Effector memory CD8-positive, alpha-beta T cell (primary cell): ENCODE measurements at places on chromosomes 2 and 18.

GRCh38 chr2:148814143-148814859, 60.7 kb upstream of the KIF5C start:
- H3K4me3 ChIP-seq, result peak overlapping the region; percentile 57
- DNase-seq, result no peak
- H3K4me1 ChIP-seq, result peaks cover 10% of the 10 kb centered on the region
- peaks cover 33% of the 10 kb centered on the region for H3K27me3 ChIP-seq

GRCh38 chr2:54254180-54254579, 1.8 kb downstream of the TSPYL6 start:
- no peaks in the 10 kb centered on the region for H3K27me3 ChIP-seq
- H3K36me3 ChIP-seq, result no peaks in the 10 kb centered on the region

DNA sequence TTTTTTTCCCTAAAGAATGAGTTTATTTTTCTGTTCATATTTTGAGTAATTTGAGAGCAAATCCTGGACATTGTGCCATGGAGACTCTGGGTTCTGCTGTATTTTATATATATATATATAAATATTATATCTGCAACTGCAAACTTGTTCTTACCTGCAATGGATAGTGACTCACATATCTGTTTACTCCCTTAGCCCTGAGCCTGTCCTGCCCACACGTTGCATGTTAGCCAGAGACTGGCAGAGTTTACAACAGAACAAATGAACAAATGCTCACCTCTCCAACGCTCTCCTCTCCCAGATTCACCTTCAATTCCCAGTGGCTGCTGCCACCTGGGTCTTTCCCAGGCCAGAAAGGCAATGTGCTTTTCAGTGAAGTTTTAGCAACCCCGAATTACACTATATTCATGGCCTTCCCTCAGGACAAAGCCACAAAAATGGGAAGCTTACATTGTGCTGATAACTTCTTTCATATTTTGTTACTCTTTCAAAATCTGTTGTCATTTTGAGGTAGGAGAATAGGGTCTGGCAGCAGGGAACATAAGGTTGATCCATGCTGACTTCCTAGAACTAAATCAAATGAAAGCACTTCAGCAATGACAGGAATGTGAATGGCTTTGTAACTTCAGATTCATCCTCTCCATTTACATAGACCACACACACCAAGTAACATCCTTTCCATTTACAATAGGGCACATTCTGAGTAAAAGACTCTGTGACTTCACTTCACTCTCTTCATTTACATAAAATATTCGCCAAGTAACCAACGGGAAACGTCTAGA, 105.4 kb upstream of the FAM110C start:
- no peak overlapping the region for H3K4me3 ChIP-seq
- H3K4me1 ChIP-seq, result no peaks in the 10 kb centered on the region
- H3K27me3 ChIP-seq, result peaks cover 31% of the 10 kb centered on the region
- H3K27ac ChIP-seq, result no peak overlapping the region

GRCh38 chr2:188425266-188425665, 133.6 kb downstream of the GULP1 start:
- H3K4me1 ChIP-seq, result no peaks in the 10 kb centered on the region
- H3K27me3 ChIP-seq, result no peaks in the 10 kb centered on the region

DNA sequence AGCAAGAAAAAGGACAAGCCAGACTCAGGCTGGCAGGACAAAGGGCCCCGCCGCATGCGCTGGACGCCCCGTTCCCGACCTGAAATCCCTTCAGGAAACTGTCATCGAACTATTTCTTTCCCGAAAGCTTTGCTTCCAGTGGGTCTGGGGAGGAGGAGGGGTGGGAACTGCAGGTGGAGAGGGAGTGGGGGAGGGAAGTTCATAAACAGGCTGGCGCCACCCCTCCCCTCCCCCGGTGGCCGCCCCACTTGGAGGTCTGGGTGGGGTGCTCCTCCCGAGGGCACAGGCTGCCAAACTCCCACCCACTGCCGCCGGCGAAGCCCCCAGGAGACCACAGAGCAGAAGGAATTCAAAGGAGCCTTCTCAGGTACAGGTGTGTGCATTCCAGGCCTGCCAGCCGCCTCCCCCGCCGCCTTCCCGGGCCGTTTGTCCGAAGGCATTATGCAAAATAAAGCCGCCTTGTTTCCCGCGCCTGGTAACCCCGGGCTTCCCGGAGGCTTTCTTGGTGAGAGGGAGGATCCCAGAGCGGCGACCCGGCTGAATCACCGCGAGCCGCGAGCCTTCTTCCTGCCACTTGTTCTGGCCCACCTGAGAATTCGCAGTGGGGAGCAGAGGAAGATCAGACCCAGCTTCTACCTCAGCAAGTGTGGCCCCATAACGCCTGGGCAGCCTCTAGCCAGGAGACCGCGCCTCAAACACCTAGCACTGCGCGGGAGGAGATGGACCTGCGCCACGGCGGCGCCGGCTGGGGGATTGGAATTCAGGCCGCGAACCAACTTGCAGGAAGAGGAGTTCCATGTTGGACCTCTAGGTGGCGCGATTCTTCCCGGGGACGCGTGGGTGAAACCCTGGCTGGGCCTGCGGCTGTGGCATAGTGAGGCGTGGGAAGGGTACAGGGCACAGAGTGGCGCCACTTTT, 101.9 kb downstream of the FOXI3 start:
- no peaks in the 10 kb centered on the region for H3K36me3 ChIP-seq
- DNase-seq, result peak; percentile 57
- peaks cover 3% of the 10 kb centered on the region for H3K4me1 ChIP-seq
- H3K27me3 ChIP-seq, result peaks cover 38% of the 10 kb centered on the region
- peak overlapping the region; percentile 79 for H3K4me3 ChIP-seq

DNA sequence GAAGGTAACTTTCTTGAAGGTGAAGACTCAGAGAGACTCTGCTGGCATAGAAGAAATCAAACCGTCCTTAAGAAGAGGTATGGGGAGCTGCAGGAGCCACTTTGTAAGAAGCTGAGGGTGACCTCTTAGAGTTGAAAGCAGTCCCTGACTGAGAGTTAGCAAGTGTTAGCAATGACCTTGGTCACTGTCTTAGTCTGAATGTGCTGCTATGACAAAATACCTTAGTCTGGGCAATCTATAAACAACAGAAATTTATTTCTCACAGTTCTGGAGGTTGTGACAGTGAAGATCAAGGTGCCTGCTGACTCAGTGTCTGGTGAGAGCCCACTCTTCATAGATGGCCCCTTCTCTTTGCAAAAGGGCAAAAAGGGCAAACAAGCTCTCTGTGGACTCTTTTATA, 35.7 kb upstream of the ACTR3 start:
- no peaks in the 10 kb centered on the region for H3K36me3 ChIP-seq
- DNase-seq, result no peak
- H3K27me3 ChIP-seq, result no peaks in the 10 kb centered on the region
- no peak overlapping the region for H3K27ac ChIP-seq

- H3K36me3 ChIP-seq, result no peaks in the 10 kb centered on the region
- DNase-seq, result no peak
- H3K27me3 ChIP-seq, result no peaks in the 10 kb centered on the region
Observed at GRCh38 chr2:162746310-162746709, 92.3 kb downstream of the KCNH7 start.

GRCh38 chr2:81853341-81853740, 1548.8 kb upstream of the LRRTM1 start:
- DNase-seq, result no peak
- H3K27me3 ChIP-seq, result no peaks in the 10 kb centered on the region
- no peak overlapping the region for H3K4me3 ChIP-seq
- H3K36me3 ChIP-seq, result no peaks in the 10 kb centered on the region
- no peak overlapping the region for H3K27ac ChIP-seq

GRCh38 chr2:21431078-21431477, 307.3 kb downstream of the TDRD15 start:
- no peaks in the 10 kb centered on the region for H3K36me3 ChIP-seq
- H3K4me1 ChIP-seq, result no peaks in the 10 kb centered on the region
- no peak for DNase-seq
- no peaks in the 10 kb centered on the region for H3K27me3 ChIP-seq

DNA sequence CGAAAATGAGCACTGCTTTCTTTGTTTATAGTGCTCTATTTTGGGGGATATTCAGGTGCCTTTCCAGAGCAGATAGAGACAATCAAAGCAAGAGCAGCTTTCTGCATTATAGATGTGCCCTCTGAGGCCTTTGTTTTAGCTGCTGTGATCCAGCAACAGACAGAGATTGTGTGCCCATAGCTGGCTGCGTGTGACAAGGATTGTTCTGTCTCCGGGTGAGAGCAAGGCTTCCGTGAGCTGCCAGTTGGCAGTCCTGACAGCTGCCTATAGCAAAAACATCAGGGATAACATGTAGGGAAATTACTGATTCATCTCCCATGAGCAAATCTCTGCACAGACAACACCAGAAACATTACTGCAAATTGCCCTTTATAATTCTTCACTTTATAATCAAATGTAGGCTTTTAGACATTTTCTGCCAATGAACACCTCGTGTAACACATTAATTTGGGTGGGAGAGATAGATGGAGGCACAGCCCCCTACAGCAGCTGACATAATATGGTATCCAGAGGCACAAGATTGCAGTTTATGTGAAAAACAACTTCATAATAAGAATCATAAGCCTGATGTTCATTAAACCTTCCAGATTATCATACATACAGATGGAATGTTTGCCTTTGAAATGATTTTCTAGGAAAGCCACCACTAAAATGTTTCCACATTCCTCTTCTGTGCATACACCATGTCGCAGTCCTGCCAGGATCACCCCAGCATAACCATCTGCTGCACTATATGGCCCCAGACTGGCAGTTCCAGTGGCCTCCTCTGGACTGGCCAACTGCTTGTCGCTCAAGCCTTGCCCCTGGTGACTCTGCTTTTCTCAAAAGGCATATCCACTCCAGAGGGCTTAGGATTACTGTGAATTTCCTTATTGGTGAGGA, 131.2 kb downstream of the TRIB2 start:
- no peak overlapping the region for H3K27ac ChIP-seq
- no peak overlapping the region for H3K4me3 ChIP-seq
- H3K36me3 ChIP-seq, result peaks cover 3% of the 10 kb centered on the region
- DNase-seq, result no peak

- no peaks in the 10 kb centered on the region for H3K36me3 ChIP-seq
- H3K27me3 ChIP-seq, result peaks cover 39% of the 10 kb centered on the region
- no peak overlapping the region for H3K27ac ChIP-seq
- no peak for DNase-seq
- H3K4me1 ChIP-seq, result no peaks in the 10 kb centered on the region
Observed at GRCh38 chr2:237297421-237298150, 116.4 kb downstream of the COL6A3 start.

DNA sequence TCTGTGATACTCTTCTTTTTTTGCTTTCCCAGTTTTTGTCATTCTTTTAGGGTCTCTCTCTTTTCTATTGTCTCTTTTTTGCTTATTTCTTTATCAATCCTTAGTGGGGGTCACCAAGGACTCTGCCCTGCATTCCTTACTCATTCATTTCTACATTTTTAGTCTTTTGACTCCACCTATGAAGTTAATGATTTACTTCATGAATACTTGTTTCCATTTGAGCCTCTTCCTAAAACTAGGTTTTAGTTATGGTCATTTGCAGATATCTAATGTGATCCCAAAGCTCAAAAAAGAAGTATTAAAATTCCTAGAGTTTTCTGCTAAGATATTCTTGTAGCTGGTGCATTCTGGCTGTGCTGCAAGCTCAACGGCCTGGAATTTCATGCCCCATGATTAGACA, 149.3 kb upstream of the AQP4 start:
- H3K4me1 ChIP-seq, result no peaks in the 10 kb centered on the region
- no peak for DNase-seq
- no peak overlapping the region for H3K27ac ChIP-seq
- no peaks in the 10 kb centered on the region for H3K36me3 ChIP-seq
- H3K4me3 ChIP-seq, result no peak overlapping the region

DNA sequence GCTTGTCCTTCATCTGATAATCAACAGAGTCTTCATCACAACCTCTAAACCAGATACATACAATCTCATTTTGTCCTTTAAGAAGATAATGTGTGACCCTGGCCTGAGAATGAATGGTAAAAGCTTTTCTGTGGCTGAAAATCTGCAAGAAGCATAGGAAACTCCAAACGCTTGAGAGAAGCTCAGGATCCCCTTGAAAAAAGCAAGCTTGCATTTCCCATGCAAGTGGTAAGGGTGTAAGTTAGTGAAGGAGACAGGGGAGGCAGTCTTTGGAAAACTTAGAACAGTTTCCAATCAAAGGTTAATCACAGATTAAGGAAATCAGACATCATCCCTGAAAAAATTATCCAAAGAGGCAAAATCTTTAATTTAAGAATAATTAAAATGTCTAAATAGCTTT, 413.6 kb upstream of the SALL3 start:
- H3K36me3 ChIP-seq, result no peaks in the 10 kb centered on the region
- H3K4me1 ChIP-seq, result no peaks in the 10 kb centered on the region
- no peak for DNase-seq
- no peak overlapping the region for H3K4me3 ChIP-seq
- no peaks in the 10 kb centered on the region for H3K27me3 ChIP-seq

DNA sequence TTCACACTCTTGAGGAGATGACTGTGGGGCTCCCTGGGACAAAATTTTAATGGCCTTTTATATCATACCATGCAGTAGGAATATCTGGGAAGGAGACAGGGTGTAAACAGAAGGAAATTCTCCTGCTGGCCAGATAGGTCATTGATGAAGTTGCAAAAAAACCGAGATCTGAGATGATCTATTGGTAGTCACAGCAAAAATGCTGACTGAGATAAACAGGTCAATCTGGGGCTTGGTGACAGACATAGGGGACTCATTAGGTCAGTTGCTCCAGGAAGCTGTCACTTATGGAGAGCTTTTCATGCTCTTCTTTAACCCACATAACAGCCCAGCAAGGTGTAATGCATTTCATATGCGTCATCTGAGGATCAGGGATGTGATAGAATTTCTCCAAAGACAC, 2.6 kb upstream of the IL36A start:
- H3K36me3 ChIP-seq, result no peaks in the 10 kb centered on the region
- H3K4me1 ChIP-seq, result no peaks in the 10 kb centered on the region
- H3K27me3 ChIP-seq, result peaks cover 8% of the 10 kb centered on the region
- no peak overlapping the region for H3K27ac ChIP-seq

DNA sequence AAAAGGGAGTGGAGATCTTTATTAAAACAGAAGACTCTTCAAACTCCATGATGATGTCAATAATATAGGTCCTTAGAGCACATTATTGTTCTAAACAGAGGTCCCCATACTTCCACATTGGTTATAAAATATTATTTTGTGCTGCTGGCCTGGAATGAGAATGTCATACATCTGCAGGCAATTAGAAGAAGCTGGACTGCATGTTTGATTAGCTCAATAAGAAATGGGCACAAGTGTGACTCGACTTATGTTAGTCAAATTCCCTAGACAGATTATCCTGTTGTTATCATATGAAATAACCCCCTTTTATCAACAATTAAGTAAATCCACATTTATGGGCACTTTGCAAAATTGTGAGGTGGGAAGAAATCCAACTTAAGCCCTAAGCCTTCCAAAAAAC, 8.8 kb downstream of the EFEMP1 start:
- no peaks in the 10 kb centered on the region for H3K27me3 ChIP-seq
- H3K4me1 ChIP-seq, result no peaks in the 10 kb centered on the region

DNA sequence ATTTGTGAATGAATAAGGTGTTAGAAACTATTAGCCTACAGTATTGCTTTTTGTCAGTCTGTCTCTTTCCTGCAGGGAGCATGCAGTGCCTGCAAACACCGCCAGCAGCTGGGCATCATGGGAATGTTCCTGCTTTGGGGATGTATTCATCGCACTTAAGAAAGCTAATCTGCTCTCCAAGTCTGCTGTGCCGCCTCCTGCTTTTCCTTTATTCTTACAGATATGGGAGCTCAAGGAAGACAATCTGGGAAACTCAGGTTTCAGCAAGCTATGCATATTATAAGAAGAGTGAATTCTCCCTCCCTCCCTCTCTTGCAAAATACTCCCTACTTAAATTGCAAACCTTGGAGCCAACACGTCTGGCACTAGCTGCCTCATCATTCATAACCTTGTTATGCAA, 479.2 kb upstream of the ACVR2A start:
- DNase-seq, result no peak
- no peaks in the 10 kb centered on the region for H3K27me3 ChIP-seq
- no peak overlapping the region for H3K27ac ChIP-seq
- no peak overlapping the region for H3K4me3 ChIP-seq
